ENCODE measurements at places on chromosomes 5 and 9. TPM values are rescaled to one million over a fixed set of nuclear protein-coding genes. Genes with fewer than 3 reads are reported as not detected.

DNA sequence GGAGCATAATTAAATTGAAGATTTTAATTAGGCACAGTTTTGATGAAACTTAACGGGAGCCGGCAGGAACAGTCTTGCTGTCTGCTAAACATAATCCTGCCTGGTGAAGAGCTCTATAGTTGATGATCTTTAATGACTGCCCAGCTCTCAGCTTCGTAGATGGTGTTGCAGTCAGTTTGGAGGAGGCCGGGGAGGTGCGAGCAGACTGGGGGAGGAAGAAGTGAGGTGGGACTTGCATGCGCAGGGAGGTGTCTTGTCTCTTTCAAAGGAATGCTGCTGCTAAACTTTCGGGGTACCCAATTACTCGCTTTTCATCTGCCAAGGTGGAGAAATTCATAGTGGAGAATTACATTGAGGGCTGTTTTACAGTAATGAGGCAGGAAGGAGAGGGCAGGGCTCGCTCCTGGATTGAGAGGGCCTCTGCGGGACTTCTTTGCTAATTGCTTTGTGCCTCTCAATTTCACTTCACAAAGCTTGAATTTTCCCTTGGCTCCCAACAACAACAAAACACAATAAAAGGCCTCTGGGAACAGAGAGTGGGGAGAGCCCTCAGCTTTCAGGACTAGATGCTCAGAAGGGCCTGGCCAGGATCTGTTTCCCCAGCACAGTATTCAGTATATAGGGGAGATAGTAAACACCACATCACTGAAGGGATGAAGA lies 257.9 kb upstream of the ADRA1B start:
- H3K27me3 ChIP-seq, result no peaks in the 10 kb centered on the region
- no peak overlapping the region for H3K4me3 ChIP-seq
- peaks cover 12% of the 10 kb centered on the region for H3K4me1 ChIP-seq
- DNase-seq, result no peak

GRCh38 chr9:129822898-129823541 lies 916 bp downstream of the TOR1A start:
- H3K4me1 ChIP-seq, result no peaks in the 10 kb centered on the region
- H3K27me3 ChIP-seq, result no peaks in the 10 kb centered on the region
- H3K27ac ChIP-seq, result peak overlapping the region; percentile 77
- no peak for DNase-seq
- H3K4me3 ChIP-seq, result peak overlapping the region; percentile 76

DNA sequence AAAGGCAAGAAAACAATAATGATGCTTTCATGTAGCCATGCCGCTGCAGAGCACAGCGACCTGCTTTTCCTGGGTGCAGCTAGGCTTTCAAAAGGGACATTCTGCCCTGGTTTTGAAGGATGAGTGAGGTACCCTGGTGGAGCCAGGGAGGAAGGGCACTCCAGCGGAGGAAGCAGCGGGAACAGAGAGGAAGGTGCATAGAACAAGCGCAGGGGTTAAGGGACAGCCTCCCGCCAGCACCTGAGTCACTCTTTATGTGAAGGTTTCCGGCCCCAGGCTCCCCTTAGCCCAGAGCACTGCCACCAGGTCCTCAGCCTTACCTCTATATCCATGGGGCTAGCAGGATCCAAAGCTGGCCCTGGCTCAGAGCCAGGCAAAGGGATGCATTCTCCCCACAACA lies 221.1 kb downstream of the CDK5RAP2 start:
- no peaks in the 10 kb centered on the region for H3K36me3 ChIP-seq
- DNase-seq, result no peak
- no peak overlapping the region for H3K27ac ChIP-seq
- no peak overlapping the region for H3K4me3 ChIP-seq
- no peaks in the 10 kb centered on the region for H3K27me3 ChIP-seq

DNA sequence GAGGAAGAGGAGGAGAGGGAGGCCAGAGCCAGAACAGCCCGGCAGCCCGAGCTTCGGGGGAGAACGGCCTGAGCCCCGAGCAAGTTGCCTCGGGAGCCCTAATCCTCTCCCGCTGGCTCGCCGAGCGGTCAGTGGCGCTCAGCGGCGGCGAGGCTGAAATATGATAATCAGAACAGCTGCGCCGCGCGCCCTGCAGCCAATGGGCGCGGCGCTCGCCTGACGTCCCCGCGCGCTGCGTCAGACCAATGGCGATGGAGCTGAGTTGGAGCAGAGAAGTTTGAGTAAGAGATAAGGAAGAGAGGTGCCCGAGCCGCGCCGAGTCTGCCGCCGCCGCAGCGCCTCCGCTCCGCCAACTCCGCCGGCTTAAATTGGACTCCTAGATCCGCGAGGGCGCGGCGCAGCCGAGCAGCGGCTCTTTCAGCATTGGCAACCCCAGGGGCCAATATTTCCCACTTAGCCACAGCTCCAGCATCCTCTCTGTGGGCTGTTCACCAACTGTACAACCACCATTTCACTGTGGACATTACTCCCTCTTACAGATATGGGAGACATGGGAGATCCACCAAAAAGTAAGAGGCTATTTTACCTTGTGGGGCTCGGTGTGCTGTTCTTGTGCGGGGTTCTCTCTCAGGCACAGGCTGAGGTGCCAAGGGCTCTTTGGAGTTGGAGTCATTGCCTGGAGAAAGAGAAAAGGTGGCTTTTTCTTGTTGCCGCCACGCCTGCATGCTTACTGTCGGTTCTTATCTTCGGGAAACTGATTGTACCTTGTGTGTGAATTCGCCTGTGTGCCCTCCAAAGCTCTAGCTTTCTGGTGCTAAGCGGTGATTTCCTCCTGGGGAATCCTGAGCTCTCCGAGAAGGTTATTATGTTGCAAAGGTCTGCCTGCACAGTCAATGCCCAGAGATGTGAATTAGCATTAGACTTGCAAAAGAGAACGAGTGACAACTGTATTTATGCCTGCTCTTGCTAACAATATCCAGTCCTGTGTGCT lies at the start of gene ISL1:
TSS of gene ISL1 (plus strand) at position 318 of the 991 bp plus-strand sequence. CDS start at position 542, 224 bp downstream.
- DNase-seq, result peak; percentile 79
- H3K4me3 ChIP-seq, result peak within 1 kb of the TSS; percentile 98
- H3K27me3 ChIP-seq, result no peaks in the 10 kb centered on the region
- H3K36me3 ChIP-seq, result peaks cover 8% of the 10 kb centered on the region
- peak within 1 kb of the TSS; percentile 83 for H3K27ac ChIP-seq

DNA sequence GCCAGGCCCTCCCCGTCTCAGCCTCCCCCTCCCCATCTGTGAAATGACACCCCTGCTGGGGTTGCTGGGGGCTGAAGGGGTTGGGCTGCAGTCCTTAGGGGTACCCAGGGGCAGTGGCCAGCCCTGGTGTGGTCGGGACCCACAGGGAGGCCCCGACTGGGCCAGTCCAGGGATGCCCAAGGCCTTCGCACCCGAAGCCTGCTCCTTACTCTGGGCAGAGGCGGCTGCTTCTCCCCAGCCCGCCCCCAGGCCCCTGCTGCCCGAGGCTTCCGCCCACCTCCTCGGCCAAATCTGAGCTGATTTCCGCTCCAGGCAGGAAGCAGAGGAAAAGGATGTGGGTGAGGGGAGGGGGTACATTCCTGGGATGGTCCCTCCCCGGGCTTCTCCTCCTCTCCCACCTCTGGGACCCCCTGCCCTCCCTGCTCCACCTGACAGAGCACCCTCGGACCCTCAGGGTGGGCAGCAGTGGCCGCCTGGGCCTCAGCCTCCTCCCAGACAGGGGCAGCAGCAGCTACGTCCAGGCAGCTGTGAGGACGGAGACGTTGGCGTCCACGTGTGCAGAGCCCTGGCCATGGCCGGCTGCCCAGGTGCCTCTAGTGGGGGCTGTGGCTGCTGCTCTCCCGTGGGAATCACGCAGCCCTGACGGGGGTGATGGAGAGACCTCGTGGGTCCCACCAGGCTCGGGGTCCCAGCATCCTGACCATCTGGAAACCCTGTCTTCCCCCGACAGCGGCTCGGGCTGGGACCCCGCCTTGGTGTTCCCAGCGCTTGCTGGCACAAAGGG lies 4.2 kb upstream of the NRARP start:
- no peak overlapping the region for H3K27ac ChIP-seq
- no peak overlapping the region for H3K4me3 ChIP-seq
- peaks cover 7% of the 10 kb centered on the region for H3K36me3 ChIP-seq
- H3K4me1 ChIP-seq, result no peaks in the 10 kb centered on the region
- DNase-seq, result no peak

- no peaks in the 10 kb centered on the region for H3K27me3 ChIP-seq
- no peak for DNase-seq
- no peak overlapping the region for H3K27ac ChIP-seq
- no peak overlapping the region for H3K4me3 ChIP-seq
- H3K4me1 ChIP-seq, result no peaks in the 10 kb centered on the region
- H3K36me3 ChIP-seq, result no peaks in the 10 kb centered on the region
These were observed 149.2 kb upstream of the ANKH start for GRCh38 chr5:15020736-15021135.

DNA sequence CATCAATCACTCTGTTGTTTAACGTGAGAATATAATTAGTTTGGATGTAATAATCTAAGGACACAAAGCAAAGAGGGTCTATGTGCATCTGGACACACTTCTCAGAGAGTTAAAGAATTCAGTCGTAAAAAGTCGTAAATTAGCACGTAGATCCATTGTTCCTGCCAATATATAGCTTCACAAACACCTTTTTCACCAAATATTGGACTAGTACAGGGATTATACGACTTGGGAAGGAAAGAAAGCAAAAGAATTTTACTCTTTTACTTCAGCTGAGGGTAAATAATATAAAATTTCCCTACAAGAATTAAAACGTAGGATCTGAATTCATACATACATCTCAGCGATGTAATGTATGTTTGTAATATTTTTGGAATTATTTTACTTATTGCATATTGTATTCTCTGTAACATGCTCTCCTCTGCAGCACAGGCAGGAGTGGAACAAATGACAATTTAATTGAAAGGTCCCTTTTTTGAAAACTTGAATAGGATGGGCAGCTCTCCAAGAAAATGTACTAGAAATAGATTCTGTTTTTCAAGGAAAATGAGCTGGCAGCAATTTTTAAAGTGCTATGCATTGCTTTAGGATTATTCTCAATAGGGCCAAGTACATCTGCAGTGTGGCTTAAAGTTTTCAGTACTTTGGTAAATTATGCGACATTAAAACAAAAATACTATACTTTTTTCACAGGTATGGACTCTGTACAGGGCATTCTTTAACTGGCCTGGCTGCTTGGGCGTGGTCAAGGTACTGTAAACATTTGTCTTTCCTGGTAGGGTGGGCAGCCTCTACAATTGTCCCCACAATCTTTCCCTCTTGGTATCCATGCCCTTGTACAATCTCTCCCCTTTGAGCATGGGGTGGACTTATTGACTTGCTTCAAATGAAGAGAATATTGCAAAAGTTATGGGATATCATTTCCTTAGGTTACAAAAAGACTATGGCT lies 39.7 kb upstream of the HSD17B4 start:
- no peak for DNase-seq
- peak overlapping the region; percentile 72 for H3K4me3 ChIP-seq
- peaks cover 19% of the 10 kb centered on the region for H3K4me1 ChIP-seq
- H3K27me3 ChIP-seq, result no peaks in the 10 kb centered on the region
- no peaks in the 10 kb centered on the region for H3K36me3 ChIP-seq

DNA sequence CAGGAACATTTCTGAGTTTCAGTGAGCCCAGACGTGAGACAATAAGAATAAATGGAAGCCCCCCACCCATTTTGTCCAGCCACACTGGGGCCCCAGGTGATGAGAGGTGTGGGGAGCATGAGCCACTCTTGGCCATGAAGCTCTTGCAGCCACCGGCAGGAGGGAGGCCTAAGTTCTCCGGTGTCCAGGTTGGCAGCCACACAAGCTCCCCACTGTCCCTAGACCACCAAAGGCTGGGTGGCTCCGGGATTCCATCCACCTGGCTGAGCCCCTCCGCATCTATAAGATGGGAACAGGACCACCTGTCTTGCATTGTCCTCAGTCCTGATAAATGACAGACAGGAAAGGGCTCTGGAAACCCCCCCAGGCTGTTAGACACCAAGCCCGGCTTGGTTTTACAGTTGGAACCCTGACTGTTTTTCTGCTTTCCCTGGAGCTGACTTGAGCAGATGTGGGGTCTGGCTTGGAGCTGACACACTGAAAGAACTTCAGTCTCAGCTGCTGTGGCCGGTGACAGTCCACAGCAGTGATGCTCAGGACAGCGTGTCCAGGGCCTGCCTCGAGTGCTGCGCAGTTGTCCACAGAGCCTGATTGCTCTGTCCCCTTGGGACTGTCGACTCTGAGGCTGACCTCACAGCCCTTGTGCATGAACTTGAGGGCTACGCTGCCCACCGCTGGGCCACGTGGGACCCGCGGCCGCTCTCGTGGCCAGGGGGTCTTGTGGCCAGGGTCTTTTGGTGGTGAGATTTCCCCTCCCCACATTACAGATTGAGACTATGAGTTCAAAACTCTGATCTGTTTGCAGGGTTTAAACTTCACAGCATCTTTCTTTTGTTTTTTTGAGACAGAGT lies 74.8 kb downstream of the PSMB7 start:
- no peaks in the 10 kb centered on the region for H3K27me3 ChIP-seq
- peaks cover 8% of the 10 kb centered on the region for H3K4me1 ChIP-seq
- peak overlapping the region; percentile 27 for H3K27ac ChIP-seq
- no peak for DNase-seq

DNA sequence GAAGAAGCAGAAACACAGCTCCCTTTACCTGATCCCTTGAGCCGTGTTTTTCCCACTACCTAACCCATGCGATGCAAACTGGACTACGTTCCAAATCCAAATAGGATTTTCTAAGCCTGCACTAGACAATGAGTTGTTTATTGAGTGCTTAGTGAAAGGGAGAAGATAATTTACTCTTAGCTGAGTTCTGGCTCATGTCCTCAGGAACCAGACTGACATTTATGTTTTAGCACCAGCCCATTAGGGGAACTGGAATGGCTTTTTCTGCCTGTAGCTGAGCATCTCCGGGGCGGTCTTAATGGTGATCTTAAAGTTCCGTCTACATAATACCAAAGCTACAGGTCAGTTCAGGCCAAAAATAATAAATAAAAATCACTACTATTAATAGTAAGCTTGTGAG lies 81.5 kb downstream of the SH3TC2 start:
- no peak for DNase-seq
- H3K4me3 ChIP-seq, result no peak overlapping the region
- H3K27ac ChIP-seq, result peak overlapping the region; percentile 97
- H3K4me1 ChIP-seq, result peaks cover 76% of the 10 kb centered on the region

- H3K4me3 ChIP-seq, result no peak overlapping the region
- H3K4me1 ChIP-seq, result peaks cover 6% of the 10 kb centered on the region
- H3K27me3 ChIP-seq, result peaks cover 27% of the 10 kb centered on the region
- H3K36me3 ChIP-seq, result no peaks in the 10 kb centered on the region
- peak; percentile 24 for DNase-seq
These were observed 19.4 kb downstream of the CXCL14 start for GRCh38 chr5:135559354-135559753.

- DNase-seq, result no peak
- peaks cover 6% of the 10 kb centered on the region for H3K4me1 ChIP-seq
- no peak overlapping the region for H3K27ac ChIP-seq
- no peaks in the 10 kb centered on the region for H3K36me3 ChIP-seq
These were observed 13.7 kb upstream of the SOWAHA start for GRCh38 chr5:132799392-132799791.

GRCh38 chr9:87256973-87257372 lies 240.7 kb upstream of the DAPK1 start:
- no peaks in the 10 kb centered on the region for H3K4me1 ChIP-seq
- H3K27me3 ChIP-seq, result no peaks in the 10 kb centered on the region
- H3K27ac ChIP-seq, result no peak overlapping the region
- H3K36me3 ChIP-seq, result no peaks in the 10 kb centered on the region

The GCNT4 gene
- 1.8 TPM for total RNA-seq

The NUTM2G gene
- not detected for total RNA-seq

The FOXD4 gene
- total RNA-seq, result 2.4 TPM

The SYK gene
- 6.7 TPM for total RNA-seq

The TSSK1B gene
- 0.39 TPM for total RNA-seq

The GNAQ gene
- 38.1 TPM for total RNA-seq
